Activated CD8-positive, alpha-beta memory T cell treated with anti-CD3 and anti-CD28 coated beads for 24 hours (primary cell): ENCODE measurements at places on chromosomes 7 and 10.

GRCh38 chr10:6119423-6119822 is 30.6 kb downstream of the RBM17 start:
- DNase-seq: no peak

- DNase-seq: no peak
Observed at GRCh38 chr7:116030651-116031276, at the start of gene TFEC. TSS of gene TFEC (minus strand) at chr7:116030763. CDS start at chr7:115984441, 46,322 bp downstream.

- peak; percentile 13 for DNase-seq
Observed at GRCh38 chr10:124340033-124340760, 78.5 kb downstream of the OAT start.

GRCh38 chr10:1515121-1515779 is 222.1 kb downstream of the ADARB2 start:
- no peak for DNase-seq

GRCh38 chr7:100099452-100099851 is 1.7 kb downstream of the MCM7 start:
- DNase-seq: no peak

GRCh38 chr10:21184216-21184615 is 287.1 kb upstream of the NEBL start:
- no peak for DNase-seq

DNA sequence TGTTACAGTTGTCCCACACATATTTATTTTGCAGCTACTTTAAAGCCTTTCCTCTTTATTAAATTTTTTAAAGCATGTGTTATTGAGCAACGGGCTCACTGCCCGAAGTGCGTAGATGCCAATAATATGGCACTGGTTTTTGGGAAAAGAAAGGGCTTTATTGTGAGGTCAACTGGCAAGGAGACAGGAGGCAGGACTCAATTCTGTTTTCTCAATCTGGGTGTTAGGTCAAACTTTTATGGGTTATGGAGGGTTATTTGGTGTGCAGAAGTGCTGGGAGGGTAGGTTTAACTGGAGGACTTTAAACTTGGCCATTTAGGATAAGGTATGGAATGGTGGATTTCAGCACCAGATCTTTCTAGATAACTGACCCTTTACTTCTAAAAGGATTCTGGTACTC is 183.6 kb downstream of the LRRC4 start:
- no peak for DNase-seq

DNA sequence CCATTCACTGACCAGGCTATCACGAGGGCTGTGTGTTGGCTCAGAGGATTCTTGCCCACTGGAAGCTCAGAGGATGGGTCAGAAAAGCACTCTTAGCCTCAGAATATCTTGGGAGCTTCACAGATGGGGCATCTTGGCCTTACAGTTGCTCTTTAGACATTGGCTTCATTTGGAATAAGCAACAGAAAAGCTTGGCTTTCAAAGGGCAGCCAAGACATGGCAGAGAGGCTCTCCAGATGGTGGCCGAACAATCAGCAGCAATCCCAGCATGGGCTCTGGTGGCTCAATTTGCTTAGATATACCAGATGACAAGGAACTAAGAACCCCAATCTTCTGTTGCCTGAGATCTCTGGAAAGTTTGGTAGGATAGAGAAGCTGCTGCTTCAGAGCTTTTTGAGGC is 446.2 kb downstream of the ADRA2A start:
- no peak for DNase-seq

- DNase-seq: no peak
Observed at GRCh38 chr7:26404189-26404996, 112.7 kb downstream of the SNX10 start.

DNA sequence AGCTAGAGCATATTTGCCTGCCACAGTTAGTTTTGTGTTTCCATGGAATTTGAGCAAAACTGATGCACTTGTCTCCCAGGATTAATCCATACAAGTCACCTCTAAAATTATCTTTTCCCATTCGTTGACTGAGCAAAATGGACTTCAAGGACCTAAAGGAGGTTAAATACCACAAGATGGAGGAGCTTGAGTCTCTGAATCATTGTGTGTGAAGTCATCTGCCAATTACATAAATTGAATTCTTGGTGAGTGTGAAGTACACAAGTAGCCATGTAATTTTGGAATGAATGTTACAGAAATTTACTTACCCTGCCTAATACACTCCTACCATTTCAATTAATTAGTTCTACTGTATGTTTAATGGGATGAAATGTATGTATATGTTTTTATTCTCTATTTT is 501.7 kb upstream of the POT1 start:
- no peak for DNase-seq

- no peak for DNase-seq
Observed at GRCh38 chr10:103888113-103888841, 29.7 kb downstream of the STN1 start.

DNA sequence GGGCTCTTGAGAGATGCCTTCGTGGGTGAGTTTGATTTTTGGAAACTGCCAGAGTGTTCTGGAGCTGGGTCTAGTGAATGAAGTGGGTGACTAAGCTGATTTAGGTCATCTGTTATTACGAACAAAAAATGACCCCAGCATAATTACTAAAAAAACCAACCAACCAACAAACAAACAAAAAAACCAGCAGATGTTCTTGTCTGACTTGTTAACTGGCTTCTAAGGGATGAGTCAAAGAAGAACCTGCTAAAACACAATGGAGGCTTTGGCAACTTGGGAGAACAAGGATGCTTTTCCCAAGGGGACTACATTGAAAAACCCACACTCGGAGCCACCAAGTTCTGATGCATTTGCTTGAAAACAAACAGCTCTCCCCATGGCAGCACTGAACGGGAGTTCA is 11.5 kb downstream of the TACR2 start:
- DNase-seq: no peak

GRCh38 chr7:13578294-13578693 is 411.2 kb downstream of the ETV1 start:
- DNase-seq: no peak

GRCh38 chr7:157526005-157526912 is 189.5 kb downstream of the DNAJB6 start:
- DNase-seq: peak; percentile 26

- no peak for DNase-seq
Observed at GRCh38 chr10:18456984-18457383, 194.4 kb downstream of the NSUN6 start.

GRCh38 chr10:34698979-34699378 is 116.1 kb downstream of the PARD3 start:
- DNase-seq: no peak

- no peak for DNase-seq
Observed at GRCh38 chr10:105986486-105986885, 1178.0 kb downstream of the SORCS1 start.

DNA sequence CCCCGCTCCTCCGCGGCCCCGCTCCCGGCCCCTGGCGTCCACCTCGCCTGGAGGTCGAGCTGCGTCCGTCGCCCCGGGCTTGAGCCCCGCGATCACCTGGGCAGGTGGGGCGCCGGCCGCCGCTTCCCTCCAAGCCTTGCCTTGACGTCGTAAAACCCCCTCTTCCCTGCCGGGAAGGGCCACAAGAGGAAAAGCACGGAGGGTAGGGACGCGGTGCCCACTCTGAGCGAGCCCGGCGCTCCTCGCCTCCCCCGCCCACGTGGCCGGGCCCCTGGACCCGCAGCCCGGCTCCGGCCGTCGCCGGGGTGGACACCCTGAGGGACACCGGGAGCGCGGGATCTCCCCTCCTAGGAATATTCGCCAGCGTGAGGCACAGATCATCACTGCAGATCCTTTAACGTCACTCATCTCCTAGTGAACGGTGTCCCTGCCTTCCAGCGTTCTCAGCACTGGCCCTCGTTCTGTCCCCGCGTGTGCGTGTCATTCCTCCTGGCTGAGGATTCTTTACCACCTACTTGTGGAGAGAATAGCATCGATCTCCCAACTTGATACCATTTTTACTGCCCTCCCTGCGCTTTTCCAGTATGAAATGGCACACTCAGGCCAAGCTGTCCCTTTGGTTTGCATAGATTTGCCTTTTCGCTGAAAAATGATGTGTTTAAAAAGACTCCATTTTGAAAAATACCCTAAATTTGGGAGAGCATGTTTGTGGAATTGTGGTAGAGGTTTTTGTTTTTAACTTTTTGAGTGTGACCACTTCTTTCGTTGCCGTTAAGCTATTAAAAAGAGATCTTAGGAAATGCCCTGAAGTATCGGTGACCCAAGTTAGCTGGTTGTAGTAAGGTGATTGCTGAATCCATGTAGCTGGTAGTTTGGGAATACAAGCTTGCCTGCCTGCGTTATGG is 649 bp downstream of the ACTR3B start:
- peak; percentile 80 for DNase-seq

DNA sequence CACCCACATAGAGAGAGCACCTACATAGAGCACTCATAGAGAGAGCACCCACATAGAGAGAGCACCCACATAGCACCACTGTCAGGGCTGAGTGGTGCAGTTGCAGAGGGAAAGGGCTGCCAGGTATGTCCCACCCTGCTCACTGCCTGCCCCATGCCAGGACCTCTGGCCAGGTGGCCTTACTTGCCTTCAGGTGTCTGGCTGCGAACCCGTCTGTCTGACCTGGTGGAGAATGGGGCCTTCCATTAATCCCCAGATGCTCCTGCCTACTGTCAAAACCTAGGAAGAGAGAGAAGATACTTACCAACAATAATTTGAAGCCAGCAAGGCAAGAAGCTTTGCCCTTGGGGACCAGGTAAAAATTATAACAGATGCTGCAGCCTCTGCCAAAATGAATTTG is 51.1 kb downstream of the INSIG1 start:
- DNase-seq: no peak

DNA sequence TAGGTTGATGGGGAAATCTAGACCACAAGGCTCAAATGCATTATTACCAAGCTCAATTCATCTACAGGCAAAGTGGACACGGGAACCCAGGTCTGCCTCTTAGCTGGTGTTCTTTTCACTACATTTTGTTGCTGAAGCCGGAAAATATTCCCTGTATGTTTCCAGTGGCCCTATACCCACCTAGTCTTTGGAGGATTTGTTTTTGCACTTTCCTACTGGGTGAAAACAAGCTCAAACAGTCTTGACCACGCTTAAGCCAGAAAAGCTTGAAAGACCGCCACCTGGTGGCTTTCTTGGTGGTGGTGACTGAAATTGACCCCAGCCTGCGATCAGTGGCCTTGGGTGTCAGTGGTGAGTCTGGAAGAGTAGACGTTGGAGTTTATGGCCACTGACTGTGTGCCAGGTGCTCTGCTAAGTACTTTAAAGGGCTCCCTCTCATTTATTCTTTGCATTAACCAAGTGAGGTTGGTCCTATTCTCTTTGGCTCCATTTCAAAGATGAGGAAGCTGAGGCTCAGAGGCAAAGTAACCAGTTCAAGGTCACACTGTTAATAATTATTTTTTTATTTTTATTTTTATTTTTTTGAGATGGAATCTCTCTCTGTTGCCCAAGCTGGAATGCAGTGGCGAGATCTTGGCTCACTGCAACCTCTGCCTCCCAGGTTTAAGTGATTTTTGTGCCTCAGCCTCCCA is 11.1 kb upstream of the CRTAC1 start:
- DNase-seq: peak; percentile 73

DNA sequence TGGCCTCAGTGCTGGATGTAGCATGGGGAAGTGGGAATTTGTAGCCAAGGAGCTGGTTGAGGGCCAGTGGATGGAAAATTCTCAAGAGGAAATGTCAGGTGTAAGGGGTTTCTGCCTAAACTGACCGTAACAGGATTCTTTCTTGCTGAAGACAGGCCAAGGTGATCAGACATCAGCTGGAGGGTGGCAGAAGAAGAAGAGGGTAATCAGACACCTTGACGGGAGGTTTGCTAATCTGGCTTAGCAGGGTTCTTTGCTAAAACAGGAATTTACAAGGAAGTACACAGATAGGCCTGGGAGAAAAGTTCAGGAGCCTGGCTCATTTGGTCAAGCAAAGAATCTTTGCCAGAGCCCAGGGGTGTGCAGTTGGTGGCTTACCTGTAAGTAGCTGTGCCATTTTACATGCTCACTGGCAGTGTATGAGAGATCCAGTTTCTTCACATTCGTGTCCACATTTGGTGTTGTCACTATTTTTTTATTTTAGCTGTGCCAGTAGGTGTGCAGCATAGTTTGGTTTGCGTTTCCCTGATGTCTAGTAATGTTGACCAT is 73.7 kb downstream of the BMPR1A start:
- no peak for DNase-seq

DNA sequence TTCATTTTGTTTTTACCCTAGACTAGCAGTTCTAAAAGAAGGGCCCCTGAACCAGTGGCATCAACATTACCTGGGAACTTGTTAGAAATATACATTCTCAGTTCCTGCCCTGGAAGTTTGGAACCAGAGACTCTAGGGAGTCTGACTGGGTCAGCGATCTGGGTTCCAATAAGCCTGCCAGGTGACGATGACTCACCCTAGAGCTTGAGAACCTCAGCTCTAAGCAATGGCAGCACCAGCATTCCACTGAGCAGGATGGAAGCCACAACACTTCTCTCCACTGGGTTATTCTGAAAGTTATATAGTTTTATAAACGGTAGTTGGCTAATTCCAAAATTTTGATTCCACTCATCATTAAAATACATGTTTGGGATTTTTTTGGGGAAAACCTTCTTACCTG is 97.0 kb upstream of the AMPH start:
- DNase-seq: no peak

DNA sequence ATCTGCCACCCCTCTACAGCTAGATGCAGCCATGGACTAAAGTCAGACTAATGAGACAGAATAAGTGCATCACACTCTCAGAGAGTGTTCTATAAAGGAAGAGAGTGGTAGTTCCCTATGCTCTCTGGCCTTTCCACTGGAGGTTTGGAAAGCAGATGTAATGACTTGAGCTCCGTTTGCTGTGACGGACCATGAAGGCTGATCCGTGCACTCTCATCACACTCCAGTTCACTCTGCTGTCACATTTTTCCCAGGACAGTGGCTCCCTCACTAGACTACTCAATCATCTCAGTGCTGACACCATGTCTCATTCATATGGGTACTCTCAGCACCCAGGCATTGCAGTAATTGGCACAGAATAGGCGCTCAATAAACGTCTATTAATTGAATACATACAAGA is 20.4 kb downstream of the TRDMT1 start:
- no peak for DNase-seq

GRCh38 chr7:96016735-96017134 is 244.4 kb downstream of the DYNC1I1 start:
- DNase-seq: no peak

- DNase-seq: no peak
Observed at GRCh38 chr10:58556516-58557165, 44.0 kb downstream of the BICC1 start.

- DNase-seq: no peak
Observed at GRCh38 chr7:37069336-37069735, 345.0 kb upstream of the AOAH start.

DNA sequence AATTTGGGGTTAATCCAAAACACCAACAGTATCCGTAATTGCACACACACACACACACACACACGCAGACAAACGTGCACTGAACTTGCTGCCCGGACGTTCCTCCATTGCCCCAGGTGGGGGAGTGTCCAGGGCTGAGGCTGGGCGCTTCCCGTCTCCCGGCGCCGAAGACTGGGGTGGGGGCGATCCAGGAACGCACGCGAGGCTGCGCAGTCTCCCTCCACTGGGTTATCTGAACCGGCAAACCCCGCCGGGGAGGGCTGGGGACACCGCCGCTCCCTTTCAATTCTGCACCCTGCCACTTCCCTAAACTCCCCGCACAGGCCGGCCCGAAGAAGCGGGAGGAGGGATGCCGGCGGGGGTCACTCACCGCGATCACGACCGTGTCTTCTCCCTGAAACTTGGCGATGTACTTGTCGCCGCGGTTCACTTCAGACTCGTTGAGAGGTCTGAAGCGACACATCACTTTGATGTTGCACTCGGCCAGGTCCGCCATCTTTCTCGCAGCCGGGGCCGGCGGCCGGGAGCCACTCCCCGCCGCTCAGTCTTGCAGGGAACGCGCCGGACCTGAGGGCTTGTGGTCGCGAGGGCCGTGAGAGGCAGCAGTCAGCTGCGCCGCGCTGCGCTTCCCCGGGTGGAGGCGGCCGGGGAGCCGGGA is 618 bp downstream of the KIF5B start:
- DNase-seq: peak; percentile 89

GRCh38 chr7:37796138-37796775 is 52.1 kb upstream of the NME8 start:
- no peak for DNase-seq
